Amygdala (tissue), 56 donors: ENCODE measurements at places on chromosomes 5 and 9.

- no peak for DNase-seq
Measured at GRCh38 chr9:98884849-98885248, 58.9 kb upstream of the COL15A1 start.

DNA sequence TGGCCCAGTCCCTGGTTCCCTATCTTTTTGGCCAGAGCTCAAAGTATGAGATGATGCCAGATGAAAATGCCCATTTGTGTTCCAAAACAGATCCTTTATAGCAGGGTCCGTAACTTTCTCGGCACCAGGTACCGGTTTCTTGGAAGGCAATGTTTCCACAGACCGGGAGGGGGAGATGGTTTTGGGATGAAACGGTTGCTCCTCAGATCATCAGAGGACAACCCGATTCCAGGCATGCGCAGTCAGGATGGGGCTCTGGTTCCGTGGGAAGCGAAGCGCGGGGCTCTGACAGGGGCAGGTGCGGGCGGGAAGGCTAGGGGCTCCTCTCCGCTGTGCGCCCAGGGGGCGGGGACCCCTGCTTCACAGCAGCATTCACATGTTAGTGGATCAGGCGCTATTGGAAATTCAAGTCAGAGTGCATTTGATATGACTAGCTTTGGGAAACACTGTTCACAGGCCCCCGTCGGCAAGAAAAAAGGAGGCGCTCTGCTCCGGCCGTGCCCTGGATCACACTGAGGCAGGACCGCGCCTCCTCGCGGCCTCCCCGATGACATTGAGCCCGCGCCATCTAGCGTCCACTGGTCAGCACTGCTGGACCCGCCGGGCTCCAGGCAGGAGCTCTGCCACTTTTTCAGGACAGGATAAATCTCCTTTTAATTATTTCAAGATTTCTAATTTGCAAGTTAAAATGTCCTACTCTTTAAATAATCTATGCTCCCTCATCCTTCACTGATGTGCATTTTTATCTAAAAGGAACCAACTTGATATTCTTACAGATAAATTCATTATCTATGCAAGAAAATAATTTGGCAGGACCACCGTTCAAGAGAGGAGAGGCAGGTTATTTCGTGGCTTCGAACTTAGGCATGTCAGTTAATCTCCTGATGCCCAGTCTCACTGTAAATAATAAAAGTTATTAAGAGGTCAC lies 190.0 kb downstream of the FANCC start:
- DNase-seq, result peak; percentile 80

DNA sequence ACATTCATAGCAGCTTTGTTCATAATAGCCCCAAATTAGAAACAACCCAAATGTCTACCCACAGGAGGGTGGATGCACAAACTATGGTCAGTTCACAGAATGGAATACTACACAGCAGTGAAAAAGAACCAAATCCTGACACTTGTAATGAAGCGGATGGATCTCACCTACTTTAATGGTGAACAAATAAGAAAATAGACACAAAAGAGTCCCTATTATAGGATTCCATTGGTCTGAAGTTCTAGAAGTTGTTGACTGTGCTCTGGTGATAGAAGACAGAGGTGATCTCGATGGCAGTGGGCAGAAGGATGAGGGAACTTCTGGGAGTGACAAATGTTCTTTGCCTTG lies 20.6 kb upstream of the LAMC3 start:
- no peak for DNase-seq

GRCh38 chr5:143586781-143587362 lies 183.4 kb upstream of the NR3C1 start:
- no peak for DNase-seq

DNA sequence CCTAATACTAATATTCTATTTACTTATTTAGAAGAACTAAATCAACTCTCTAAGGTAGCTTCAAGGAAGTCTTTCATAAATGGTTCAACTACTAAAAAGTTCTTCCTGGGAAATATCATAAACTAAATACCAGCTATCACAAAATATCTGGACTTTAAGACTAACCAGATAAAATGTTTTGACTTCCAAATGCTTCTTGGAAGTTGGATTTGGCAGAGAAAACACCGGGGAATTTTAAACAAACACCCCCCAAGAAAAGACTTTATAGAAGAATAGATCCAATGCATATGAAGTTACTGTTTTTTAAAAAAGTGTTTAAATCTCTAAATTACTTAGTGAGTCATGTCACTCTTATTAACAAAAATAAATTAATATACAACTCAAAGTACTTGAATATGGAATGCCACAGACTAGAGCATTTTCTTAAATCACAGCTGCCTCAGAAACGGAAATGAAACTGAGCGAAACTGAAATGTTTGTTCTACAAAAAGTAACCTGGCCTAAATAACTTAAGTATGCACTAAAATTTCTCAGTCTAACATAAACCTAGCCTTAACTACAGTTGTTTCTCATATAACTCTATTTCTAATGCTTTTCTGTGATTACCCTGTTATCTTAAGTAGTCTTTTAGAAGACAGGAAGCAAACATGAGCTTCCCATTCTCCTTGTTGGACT lies 6.8 kb downstream of the ABCA1 start:
- no peak for DNase-seq

DNA sequence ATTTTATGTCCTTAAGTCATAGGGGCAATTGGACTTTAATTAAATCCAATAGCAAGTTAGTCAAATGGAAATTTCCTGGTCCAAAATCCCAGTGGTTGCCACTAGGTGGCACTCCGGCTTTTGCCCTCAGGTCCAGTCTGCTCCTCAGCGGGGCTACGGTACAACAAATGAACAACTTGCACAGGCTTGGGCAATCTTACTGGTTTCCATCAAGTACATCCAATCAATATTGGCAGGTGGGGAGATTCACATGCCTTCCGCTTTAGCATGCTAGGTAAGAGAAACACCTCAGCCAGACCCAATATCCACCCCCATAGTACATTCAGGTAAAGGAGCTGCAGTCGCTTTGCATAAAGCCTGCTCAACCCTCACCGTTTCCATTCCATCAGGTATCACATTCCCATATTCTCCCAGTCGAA lies 6.3 kb upstream of the MXD3 start:
- DNase-seq, result peak; percentile 61

DNA sequence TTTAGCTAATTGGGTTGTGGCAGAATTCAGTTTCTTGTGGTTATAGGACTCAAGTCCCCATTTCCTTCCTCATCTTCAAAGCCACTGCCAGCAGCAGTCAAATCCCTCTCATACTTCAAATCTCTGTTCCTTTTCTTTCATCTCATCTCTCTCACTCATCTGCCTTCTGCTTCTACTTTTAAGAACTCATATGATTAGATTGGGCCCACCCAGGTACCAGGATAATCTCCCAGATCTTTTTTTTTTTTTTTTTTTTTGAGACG lies 8.0 kb upstream of the REEP5 start:
- no peak for DNase-seq

- no peak for DNase-seq
Measured at GRCh38 chr5:9316041-9316440, 229.8 kb downstream of the SEMA5A start.

DNA sequence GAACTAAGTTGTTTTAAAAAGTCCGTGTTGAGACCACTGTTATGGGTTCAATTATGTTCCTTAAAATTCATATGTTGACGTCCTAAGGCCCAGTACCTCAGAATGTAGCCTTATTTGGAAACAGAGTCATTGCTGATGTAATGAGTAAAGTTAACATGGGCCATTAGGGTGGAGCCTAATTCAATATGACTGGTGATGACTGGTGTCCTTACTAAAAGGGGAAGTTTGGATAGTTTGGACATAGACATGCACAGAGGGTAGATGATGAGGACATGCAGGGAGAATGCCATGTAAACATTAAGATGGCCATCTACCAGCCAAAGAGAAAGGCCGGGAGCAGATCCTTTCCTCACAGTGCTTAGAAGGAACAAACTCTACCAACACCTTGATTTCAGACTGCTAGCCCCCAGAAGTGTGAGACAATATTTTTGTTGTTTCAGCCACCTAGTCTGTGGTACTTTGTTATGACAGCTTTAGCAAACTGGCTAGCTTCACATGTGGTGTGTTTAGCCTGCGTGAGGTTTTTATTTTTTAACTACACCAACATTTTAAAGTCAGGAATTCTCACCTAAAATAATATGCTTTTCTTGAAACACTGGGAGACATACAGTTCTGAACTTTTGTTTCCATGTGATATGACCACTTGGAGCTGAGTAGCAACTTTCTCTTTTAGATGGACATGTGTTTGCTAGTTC lies 135.3 kb downstream of the YIPF5 start:
- no peak for DNase-seq

DNA sequence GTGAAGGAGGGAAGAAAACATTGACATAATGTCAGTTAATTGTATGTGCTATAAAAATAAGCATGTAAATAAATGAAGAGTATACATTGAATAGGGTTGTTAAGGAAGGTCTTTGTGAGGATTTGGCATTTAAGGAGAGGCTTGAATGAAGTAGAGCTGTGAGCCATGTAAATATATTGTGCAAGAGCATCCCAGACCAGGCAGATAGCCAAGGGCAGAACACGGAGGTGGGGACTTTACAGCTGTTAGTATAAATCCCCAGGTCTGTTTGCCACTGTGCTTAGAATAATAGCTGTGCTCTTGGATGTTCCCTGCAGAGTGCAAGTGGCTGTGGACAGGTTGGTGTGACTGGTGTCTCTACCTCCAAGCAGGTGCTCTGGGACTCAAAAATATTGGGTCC lies 211.7 kb downstream of the LRRC70 start:
- DNase-seq, result no peak

DNA sequence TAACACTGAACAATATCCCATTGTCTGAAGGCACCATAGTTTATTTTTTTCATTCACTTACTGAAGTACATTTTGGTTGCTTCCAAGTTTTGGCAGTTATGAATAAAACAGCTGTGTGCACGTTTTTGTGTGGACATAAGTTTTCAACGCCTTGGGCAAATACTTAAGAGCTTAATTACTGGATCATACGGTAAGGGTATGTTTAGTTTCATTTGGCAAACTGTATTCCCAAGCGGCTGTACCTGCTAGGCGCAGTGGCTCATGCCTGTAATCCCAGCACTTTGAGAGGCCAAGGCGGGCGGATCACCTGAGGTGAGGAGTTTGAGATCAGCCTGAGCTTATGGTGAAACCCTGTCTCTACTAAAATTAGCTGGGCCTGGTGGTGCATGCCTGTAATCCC lies 63.7 kb upstream of the FAM120A start:
- DNase-seq, result no peak

GRCh38 chr5:170418736-170419135 lies 29.6 kb upstream of the KCNMB1 start:
- no peak for DNase-seq

DNA sequence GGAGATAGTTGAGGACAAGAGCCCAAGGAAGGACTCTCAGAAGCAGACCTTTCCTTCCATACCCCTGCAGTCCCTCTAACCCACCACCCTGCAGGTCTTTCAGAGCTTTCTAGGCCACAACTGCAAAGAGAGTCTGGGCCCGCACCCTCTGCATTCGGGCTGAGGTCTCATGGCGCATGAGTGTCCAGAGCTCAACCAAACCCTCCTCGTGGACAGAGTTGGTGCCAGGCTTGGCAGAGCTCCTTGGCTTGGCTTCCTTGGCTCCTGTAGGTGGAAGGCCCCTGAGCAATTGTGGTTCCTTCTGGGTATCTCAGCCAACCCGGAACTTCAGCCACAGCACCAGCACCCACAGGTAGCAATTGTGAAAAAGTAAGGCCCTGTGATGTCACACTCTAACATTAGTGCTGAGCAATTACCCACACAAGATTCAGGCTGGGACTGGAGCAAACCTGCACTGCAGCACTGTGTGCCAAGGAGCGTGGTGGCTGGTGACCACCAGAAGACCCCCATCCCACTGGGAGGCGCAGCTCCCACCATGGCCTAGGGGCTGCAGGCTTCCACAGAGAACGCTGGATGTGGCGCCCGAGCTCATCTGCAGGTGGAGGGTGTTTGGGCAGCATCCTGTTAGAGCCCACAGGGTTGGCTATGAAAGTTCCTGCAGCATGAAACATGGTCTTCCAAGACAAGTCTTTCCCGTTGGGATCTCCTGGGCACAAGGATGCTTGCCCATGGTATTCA lies 38.8 kb downstream of the FOXI1 start:
- DNase-seq, result no peak

GRCh38 chr5:110769000-110769681 lies 30.3 kb downstream of the SLC25A46 start:
- no peak for DNase-seq

- no peak for DNase-seq
Measured at GRCh38 chr5:40909264-40909663, at the start of gene C7. TSS of gene C7 (plus strand) at chr5:40909497. CDS start at chr5:40909611, 114 bp downstream.

- DNase-seq, result no peak
Measured at GRCh38 chr5:25005431-25005830, 360.7 kb upstream of the CDH10 start.

- no peak for DNase-seq
Measured at GRCh38 chr9:76395381-76395780, 1.2 kb upstream of the RFK start.

DNA sequence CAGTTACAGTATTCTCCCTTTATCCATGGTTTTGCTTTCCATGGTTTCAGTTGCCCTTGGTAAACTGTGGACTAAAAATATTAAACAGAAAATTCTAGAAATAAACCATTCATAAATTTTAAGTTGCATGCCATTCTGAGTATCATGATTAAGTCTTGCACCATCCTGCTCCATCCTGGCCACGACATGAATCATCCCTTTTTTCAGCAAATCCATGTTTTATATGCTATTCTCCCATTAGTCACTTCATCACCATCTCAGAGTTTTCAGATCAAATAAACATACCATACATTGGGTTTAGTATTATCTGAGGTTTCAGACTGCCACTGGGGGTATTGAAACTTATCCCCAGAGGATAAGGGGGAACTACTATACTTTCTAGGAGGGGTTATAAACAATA lies 234.4 kb upstream of the ATP10B start:
- no peak for DNase-seq

- DNase-seq, result no peak
Measured at GRCh38 chr5:4204276-4205141, 608.9 kb downstream of the IRX1 start.

GRCh38 chr5:170849374-170849773 lies 12.4 kb upstream of the RANBP17 start:
- no peak for DNase-seq

DNA sequence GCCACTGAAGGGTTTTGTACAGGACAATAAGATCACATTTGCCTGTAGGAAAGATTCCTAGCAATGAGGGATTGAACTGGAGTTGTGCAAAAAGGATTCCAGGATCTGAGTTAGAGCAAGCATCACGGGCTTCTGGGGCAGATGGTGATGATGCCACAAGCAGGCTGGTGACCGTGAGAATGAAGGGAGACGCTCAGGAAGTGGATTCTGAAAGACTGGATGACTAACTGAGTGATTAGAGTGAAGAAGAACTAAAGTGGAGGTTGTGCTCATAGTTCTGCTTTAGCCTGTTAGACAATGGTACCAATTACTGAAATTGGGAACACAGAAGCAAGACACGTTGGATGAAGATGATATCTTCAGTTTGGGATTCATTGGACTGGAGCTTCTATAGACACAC lies 168.2 kb downstream of the CD180 start:
- DNase-seq, result no peak

DNA sequence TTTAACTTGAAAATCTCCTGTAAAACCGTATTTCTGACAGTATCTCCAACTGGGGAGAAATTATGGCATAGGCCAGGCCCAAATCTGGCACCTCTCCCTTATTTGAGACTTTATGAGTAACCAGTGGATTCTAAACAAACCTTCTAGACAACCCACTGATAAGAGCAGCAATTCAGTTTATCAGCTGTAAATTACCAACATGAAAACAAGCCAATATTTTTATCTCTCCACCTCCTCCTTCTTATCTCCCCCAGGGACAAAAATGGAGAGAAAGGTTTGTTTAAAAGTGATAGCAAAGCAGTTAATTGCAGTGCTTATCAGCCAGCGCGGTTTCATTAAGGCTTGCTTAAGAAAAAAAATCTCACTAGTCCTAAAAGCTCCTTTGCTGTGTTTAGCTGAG lies 53.8 kb downstream of the KCNV2 start:
- DNase-seq, result no peak

- DNase-seq, result no peak
Measured at GRCh38 chr9:77374266-77374665, 196.9 kb downstream of the VPS13A start.
